NCI-H69 (cell line): ENCODE measurements at places on chromosomes 16 and 17.

DNA sequence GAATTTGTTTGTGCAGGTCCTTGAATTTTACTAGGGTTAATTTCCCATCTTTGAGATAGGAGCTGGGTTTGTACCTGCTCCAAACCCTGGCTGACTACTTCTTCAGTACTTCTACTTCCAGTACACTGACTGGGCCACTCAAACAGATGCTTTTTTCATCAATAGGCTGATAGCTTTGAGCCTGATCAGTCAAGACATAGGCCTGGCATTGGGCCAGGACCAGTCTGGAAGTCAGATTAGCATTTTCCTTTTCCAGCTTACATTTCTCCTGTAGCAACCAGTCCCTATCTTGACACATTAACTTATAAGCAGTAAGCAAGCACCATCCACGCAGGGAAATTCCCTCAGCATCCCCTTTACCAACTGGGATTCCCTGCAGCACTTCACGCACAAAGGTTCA, 7.5 kb upstream of the TMEM101 start:
- no peak for DNase-seq

DNA sequence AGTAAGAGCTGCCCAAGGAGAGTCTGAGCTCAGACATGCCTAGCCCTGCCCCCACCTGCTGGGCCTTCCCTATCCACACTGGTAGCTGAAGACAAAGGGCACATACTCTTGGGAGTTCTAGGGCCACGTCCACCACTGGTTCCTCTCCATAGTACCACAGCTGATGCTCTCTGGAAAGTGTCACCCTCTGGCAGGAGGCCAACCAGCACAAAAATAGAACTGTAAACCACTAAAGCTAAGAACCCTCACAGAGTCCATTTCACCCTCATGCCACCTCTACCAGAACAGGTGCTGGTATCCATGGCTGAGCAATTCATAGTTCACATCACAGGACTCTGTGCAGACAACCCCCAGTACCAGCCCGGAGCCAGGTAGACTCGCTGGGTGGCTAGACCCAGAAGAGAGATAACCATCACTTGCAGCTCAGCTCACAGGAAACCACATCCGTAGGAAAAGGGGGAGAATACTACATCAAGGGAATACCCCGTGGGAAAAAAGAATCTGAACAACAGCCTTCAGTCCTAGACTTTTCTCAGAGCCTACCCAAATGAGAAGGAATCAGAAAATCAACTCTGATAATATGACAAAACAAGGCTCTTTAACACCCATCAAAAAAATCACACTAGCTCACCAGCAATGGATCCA, 115.3 kb downstream of the CEP112 start:
- DNase-seq = peak; percentile 8

- DNase-seq = no peak
Observed at GRCh38 chr17:44323359-44324091, 1.1 kb downstream of the SLC25A39 start.

- no peak for DNase-seq
Observed at GRCh38 chr16:2819179-2819938, 2.3 kb downstream of the PRSS21 start.

DNA sequence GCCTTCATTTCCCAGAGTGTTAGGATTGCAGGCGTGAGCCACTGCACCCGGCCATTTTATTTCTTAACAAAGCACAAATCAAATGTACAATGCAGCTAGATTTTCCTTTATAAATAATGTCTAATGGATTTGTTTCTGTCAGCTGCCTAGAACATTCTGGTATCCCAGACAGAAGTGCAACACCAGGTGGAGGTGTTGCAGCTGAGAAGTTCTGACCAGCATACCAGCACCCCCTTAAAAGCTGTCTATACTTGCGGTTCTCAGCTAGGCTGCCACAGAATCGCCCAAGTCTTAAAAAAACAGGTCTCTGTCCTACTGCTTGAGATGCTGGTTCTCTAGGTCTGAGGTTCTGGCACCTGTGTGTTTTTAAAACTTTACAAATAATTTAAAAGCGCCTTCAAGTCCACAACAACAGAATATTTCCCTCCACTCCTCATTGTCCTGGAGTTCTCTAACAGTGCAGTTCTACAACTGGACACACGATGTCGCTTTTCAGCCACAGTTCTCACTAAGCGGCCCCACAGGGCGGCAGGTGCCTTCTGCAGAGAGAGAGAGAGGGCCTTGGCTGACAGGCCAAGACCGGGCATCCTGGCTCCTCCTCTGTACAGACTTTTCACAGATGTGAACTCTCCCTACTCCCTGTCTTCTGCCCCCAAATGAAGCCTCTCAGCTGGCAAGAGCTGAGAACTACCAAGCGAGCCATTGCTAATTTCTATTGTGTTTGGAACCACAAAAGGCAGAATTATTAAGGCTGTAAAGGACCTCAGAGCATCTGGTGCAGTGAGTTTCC, 32.6 kb upstream of the MEOX1 start:
- DNase-seq = peak; percentile 83

DNA sequence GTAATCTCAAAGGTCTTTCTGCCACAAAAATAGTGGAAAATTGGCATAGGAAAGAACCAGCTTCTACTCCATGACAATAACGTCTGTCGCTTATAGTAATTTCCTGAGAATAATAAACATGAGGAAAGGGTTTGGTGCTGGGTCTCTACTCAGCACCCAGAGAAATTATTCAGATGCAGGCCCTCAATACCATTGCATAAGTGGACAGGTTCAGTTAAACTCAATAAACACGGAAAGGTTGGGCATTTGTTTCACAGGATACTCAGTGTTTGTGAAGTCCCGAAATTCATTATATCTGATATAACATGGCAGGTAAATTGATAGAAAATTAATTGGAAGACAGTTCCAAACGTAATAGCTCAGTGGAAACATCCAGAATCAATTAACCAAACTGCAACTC, 254.0 kb downstream of the CNTNAP4 start:
- no peak for DNase-seq

DNA sequence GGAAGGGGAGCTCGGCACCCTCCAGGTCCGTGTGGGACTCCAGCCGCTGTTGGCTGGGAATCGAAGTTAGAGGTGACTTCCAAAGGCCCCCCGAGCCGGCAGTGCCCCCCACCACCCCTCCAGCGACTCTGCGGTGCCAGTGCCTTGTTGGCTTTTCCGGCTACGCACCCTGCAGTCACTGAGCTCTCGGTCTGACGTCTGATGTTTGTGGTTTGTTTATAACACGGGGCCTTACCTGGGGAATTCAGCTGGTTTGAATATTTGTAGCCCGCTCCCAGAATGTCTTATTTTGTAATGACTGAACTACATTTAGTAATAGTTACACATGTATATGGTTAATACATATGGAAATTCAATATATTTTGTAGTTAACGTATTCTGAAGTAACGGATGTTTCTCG, 7.1 kb upstream of the BAIAP3 start:
- no peak for DNase-seq

GRCh38 chr16:73268366-73268993, 220.6 kb upstream of the ZFHX3 start:
- peak; percentile 89 for DNase-seq

GRCh38 chr17:2989855-2990254, 73.6 kb downstream of the OR1D5 start:
- DNase-seq = no peak

DNA sequence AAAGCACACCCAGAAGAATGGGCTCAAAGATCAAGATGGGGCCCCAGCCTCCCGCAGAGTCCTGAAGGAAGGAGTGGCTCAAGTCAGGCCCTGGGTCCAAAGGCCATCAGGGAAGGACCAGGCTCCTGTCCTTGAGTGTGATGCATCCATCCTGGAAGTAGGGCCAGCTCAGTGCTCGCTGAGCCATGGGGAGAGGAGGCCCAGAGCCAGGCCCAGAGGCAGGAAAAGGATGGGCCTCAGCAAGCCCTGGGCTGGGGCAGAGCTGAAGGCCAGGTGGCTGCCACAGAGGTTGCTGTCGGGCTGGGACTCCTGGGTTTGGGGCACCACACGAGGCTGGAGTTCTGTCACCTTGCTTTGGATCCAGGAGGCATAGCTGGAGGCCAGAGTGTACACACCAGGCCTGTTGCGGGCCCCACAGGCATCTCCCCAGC, 3.7 kb downstream of the PRSS8 start:
- no peak for DNase-seq

DNA sequence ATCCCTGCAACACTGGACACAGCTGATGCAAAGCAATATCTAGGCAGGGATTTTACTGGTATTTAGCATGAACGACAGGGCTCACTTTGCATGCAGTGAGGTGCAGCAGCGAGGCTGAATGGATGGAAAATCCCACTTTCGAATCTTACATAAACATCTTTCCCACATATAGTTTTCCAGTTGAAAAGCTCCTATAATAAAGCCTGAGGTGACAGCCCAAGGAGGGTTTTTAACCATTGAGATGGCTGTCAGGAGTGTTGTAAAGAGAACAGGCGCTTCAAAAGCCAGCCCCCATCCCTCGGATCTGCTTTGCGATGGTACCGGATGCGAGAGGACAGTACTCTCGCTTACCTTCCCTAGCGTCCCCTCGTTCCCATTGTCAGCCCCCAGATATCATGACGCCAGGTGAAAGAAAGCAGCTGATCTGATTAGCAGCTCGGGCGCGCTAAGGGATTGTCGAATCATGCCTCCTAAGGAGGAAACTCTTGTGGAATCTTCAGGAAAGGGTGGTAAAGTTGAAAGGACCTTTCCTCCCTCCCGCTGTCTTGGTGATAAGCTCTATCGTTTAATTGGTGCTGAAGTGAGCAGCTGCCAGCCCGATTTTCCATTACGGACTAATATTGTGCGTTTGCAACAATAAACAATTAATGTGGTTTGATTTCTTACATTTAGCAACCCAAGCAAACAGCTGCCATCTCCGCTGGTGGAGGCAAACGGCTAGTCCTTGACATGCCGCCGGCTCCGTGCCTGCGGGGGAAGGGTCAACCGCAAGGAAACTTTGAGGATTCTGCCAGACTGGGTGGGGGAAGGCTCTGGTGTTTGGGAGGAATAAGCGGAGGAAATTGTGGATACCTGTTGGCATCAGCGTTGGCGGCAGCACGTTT, 1.8 kb downstream of the CDH8 start:
- peak; percentile 68 for DNase-seq

- DNase-seq = no peak
Observed at GRCh38 chr17:55605705-55606487, 94.6 kb upstream of the SMIM36 start.
